ENCODE measurements at places on chromosomes 7 and 10. TPM values are rescaled to one million over a fixed set of nuclear protein-coding genes. Genes with fewer than 3 reads are reported as not detected.

DNA sequence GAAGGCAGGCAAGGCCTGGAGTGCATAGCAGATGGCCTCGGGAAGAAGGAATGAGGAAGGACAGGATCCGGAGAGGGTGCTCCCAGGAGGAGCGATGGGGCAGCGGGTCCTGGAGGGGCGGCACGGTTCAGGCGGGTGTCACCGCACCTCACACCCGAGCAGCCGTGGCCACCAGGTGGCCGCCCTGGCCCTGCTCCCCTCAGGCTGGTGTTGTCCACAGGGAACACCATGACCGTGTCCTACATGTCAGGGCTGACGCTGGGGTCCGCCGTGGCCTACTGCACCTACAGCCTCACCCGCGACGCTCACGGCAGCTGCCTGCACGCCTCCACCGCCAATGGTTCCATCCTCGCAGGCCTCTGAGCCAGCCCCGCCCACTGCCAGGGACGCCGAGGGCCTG is 19.8 kb downstream of the SLC29A4 start:
- no peaks in the 10 kb centered on the region for H3K4me1 ChIP-seq
- H3K27me3 ChIP-seq: no peaks in the 10 kb centered on the region
- H3K36me3 ChIP-seq: peaks cover 2% of the 10 kb centered on the region
- H3K27ac ChIP-seq: no peak overlapping the region
- DNase-seq: no peak
- H3K4me3 ChIP-seq: no peak overlapping the region

DNA sequence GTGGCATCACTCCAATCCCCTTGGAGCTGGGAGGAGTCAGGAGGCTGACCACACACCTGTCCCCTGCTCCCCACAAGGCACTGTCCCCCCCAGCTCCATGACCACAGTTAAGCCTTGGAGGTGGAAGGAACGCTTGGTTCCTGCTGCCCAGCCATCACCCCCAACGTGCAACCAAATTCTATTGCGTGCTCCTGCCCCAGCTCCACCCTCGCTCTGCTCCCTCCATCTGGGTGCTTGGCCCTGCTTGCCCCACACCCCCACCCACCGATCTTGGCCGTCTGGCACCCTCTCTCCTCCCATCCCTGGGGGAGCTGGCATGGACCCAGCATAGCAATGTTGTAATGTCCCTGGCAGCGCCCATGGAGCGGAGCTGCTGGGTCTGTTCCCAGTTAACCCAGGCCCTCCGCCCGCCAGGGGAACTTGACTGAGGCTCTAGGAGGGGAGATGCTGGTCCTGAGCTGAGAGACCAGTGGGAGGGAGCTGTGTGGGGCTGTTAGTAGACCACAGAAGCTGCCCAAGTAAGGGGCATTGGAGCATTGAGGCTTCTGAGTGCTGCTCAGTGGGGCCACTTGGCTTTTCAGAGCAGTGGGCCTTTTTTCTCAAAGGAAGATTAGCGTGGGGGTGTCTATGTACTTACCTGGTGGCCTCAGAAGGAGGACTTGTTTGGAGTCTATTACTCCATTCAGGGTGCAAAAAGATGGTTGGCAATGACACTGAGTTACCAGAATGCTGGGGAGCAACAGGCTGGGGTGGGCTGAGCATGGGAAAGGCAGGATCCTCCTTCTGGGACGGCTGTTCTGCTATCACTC is 1.1 kb downstream of the EPHB6 start:
- H3K4me1 ChIP-seq: no peaks in the 10 kb centered on the region
- H3K36me3 ChIP-seq: no peaks in the 10 kb centered on the region
- peak; percentile 89 for DNase-seq
- no peak overlapping the region for H3K27ac ChIP-seq
- peak overlapping the region; percentile 87 for H3K4me3 ChIP-seq

GRCh38 chr10:24465124-24465874 is 256.4 kb downstream of the KIAA1217 start:
- H3K27ac ChIP-seq: no peak overlapping the region
- H3K36me3 ChIP-seq: no peaks in the 10 kb centered on the region
- H3K4me1 ChIP-seq: peaks cover 3% of the 10 kb centered on the region
- no peaks in the 10 kb centered on the region for H3K27me3 ChIP-seq

The MAT1A gene
- 0.13 TPM for total RNA-seq

- no peak for DNase-seq
- H3K27ac ChIP-seq: no peak overlapping the region
- no peaks in the 10 kb centered on the region for H3K4me1 ChIP-seq
- H3K4me3 ChIP-seq: no peak overlapping the region
- H3K36me3 ChIP-seq: no peaks in the 10 kb centered on the region
- H3K27me3 ChIP-seq: no peaks in the 10 kb centered on the region
Observed at GRCh38 chr10:107544706-107545520, 380.4 kb upstream of the SORCS1 start.

GRCh38 chr10:59793919-59794318 is 40.7 kb upstream of the MRLN start:
- no peaks in the 10 kb centered on the region for H3K27me3 ChIP-seq
- H3K36me3 ChIP-seq: peaks cover 5% of the 10 kb centered on the region
- H3K27ac ChIP-seq: no peak overlapping the region
- no peaks in the 10 kb centered on the region for H3K4me1 ChIP-seq
- no peak overlapping the region for H3K4me3 ChIP-seq

The PNLIPRP3 gene
- total RNA-seq: not detected

DNA sequence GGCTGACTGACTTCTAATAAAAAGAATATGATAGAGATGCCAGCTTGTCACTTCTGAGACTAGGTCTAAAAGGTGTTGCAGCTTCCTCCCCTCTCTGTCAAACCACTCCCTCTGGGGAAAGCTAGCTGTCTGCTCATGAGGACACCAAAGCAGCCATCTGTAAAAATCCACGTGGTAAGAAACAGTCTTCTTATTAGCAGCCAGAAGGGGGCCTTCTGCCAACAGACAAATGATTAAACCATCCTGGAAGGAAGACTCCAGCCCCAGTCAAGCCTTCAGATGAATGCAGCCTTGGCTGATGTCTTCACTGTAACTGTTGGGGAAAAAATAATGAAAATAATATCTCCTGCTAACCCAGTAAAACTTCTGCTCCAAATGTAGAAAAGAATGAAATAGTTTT is 41.9 kb upstream of the DAGLB start:
- no peaks in the 10 kb centered on the region for H3K4me1 ChIP-seq
- no peaks in the 10 kb centered on the region for H3K36me3 ChIP-seq
- no peak overlapping the region for H3K27ac ChIP-seq
- DNase-seq: peak; percentile 3

GRCh38 chr7:47452715-47453092 is 129.2 kb downstream of the TNS3 start:
- H3K27me3 ChIP-seq: no peaks in the 10 kb centered on the region
- H3K36me3 ChIP-seq: no peaks in the 10 kb centered on the region
- peak overlapping the region; percentile 77 for H3K27ac ChIP-seq
- no peak for DNase-seq

All from aorta (tissue), 5 donors.